Stimulated activated CD8-positive, alpha-beta memory T cell treated with anti-CD3 and anti-CD28 coated beads, Interleukin-4, amount 100 ng/mL, for 4 hours (primary cell): ENCODE measurements at places on chromosomes 4 and X.

DNA sequence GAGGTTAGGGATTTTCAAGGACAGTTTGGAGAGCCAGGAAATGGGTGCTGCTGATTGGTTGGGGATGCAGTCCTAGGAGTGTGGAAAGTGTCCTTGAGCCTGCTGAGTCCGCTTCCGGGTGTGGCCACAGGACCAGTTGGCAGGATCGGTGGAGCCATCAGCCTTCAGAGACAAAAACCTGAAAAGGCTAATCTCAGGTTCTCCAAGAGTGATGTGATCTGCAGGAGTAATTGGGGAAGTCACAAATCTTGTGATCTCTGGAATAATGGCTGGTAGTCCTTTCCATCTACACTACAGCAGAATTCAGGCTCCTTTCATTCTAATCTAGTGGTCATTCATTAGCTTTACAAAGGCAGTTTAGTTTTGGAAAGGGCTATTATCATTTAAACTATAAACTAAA lies 55.9 kb upstream of the BMP2K start:
- DNase-seq = no peak

DNA sequence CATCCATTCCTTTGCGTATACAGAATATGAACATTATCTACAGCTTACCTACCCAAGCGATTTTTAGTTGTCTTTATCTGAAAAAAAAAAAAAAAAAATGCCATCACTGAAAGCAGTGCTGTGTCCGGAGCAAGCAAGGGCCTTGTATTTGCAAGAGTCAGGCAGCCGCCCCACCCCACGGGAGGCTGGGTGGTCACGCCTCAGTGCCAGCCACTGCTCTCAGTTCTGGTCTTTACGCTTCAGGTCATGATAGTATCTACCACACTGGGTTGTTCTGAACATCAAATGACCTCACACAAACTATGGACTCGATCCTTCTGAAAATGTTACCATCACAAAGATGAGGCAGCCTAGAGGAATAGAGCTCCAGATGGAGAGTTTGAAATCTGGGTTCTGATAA lies 62.7 kb upstream of the HELT start:
- no peak for DNase-seq

GRCh38 chrX:136639506-136640176 lies 8.3 kb upstream of the CD40LG start:
- DNase-seq = no peak

DNA sequence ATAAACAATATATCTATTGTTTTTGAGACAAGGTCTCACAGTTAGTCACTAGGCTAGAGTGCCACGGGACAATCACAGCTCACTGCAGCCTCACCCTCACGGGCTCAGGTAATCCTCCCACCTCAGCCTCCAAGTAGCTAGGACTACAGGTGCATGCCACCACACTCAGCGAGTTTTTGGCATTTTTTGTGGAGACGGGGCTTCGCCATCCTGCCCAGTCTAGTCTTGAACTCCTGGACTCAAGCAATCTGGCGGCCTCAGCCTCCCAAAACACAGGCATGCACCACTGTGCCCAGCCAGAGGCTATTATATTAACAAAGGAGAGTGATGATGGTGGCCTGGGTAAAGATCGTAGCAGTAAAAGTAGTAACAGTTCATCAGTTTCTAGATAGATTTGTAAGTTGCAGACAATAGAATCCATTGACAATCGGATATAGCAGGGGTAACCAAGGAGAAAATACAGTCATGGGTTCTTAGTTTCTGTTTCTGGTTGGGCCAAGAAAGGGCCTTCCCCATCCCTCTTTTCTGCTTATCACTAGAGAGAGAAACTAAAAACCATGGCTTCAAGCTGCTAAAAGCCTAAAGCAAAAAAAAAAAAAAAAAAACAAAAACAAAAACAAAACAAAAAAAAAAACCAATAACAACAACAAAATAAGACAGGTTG lies 60.6 kb downstream of the ANXA10 start:
- DNase-seq = no peak
